Amygdala (tissue), 56 donors: ENCODE measurements at places on chromosomes 11 and 22.

- no peak for DNase-seq
Measured at GRCh38 chr11:14315130-14315529, 43.9 kb downstream of the RRAS2 start.

- no peak for DNase-seq
Measured at GRCh38 chr11:134517115-134517514, 105.1 kb upstream of the B3GAT1 start.

DNA sequence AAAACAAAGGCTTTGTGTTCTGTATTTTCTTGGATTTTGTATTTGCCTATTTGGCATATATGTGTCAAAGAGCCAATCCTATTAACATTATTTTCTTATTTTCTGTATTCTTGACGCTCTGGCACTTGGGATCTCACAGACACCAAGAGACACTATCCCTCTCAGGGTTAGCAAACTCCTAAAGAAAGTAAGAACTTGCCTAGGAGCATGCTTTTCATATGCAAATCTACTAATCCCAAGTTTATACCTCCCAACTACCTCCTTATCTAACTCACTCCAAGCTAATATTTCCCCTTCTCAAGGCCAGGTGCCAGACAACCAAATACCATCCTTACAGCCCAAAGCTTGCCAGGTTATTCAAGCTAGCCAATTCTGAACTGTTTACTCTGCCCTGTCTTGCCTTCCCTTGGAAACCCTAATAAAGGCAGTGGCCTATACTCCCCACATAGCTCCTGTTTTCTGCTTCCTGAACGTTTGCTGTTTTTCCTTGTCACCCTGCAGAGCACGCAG, 455.4 kb upstream of the ANO3 start:
- DNase-seq: no peak

DNA sequence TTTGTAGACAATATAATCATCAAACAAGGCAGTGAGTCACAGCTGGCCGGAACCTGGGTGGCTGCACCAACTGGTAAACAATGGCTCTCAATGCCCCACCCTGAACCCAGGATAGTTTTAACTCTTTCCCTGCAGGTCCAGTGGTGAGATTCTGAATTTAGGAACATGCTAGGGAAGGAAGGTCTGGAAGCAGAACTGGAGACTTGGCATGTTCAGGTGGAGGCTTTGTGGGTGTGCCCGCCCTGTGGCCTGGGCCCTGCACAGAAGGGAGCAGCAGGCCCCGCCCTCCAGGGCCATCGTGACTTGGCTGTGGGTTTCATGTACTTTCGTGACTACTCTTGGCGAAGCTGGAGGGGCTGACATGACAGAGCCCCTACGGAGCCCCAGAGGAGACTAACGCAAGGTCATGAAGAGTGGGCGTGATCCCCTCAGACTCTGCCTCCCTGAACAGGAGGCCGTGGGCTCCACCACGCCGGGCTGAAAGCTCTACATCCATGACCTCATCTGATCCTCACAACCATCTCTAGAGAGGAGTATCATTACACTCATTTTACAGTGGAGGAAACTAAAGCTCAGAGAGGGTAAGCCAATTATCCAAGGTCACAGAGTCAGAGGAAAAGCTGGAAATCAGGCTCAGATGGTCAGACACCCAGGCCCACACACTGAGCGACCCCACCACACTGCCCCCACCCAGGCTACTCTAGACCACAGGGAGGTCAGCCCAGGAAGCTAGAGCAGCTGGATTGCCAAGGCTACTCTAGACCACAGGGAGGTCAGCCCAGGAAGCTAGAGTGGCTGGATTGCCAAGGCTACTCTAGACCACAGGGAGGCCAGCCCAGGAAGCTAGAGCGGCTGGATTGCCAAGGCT, 27.3 kb downstream of the MAFF start:
- DNase-seq: no peak

GRCh38 chr11:118778898-118779297, 12.1 kb downstream of the DDX6 start:
- no peak for DNase-seq

DNA sequence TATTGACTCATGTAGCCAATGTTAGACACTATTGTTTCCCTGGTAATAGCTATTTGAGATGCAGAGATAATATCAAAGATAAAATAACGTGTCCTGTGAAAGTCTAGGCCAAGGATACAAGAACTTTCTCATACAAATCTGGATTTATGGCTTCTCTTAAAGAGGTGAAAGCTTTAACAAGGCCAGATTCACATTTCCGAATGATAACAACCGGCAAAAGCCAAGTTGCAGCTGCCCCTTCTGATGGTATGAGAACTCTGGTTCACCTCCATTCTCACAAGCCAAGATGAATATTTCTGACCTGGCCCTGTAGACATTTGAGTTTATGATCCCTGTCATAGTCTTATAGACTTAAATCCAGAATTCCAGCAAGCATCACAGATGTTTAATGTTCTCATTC, 230.4 kb upstream of the ZC3H12C start:
- DNase-seq: no peak

DNA sequence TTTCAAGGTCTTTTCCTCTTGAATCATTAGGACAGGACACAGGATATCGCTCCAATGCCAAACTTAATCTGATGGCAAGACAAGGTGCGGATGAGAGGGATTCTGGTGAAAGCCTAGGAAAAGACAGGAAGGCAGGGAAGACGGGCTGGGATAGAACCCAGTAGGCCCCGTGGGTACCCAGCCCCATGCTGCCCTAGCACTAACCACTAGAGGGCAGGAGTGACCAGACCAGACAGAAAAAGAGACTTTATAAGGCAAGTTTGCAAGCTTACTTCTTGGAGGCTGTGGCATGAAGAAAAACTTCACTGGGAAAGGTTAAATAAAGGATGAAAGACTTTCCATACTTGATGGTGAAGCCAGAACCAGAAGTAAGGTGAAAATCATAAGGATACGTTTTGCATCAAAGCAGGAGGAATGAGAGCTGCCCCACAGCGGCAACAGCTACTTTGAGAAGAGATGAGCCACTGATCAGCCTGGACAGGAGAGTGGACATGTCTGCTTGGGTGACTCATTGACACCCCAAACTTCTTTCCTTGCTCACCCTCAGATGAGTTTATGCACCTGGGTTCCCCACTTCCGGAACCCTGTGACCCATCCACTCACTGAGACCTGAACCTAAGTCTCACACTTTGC, 39.8 kb downstream of the SYN3 start:
- DNase-seq: no peak

- no peak for DNase-seq
Measured at GRCh38 chr11:12159351-12160099, 49.1 kb downstream of the MICAL2 start.

DNA sequence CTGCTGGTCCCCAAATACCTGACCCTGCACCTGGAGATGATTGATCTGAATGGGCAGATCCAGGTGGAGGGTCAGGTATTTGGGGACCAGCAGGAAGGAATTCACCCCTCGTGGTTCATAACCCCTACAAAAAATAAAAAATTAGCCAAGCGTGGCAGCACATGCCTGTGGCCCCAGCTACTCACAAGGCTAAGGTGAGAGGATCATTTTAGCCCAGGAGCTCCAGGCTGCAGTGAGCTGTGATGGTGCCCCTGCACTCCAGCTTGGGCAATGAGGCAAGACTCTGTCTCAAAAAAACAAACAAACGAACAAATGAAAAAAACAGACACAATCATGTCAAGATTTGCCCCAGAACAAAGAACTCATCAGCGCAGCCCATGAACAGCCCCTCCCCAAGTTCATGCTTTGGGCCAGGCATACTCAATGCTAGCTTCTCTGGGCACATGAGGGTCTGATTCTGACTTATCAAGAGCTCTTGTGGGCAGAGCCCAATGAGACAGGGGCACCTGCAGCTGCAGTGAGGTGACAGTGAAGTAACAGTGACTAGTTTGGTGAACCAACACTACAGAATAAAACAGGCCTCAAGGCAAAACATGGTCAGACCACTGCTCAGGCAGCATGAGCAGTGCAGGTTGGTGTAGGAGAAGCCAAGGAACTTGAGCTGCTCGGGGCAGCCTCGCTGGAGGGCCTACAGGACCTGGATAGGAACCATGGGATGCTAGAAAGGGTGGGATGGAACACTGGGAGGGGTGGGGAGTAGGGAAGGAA, 10.2 kb upstream of the FCHSD2 start:
- no peak for DNase-seq

DNA sequence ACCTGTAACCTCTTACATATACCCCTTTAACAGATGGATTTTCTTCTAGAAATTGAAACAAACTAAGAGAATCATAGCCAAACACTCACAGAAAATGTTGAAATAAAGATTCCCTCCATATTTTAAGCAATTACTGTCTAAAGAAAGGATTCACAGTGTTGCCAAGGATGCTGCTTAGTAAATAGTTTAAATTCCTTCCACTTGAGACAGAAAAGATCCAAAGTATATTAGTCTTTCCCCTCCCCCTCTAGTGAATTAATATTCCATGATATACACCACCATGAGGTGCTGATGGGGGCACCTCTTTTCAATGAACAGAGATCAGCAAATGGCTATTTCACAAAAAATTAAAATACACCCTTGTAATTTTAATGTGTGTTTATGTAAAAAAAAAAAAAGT, 186.8 kb downstream of the SOX6 start:
- DNase-seq: no peak

GRCh38 chr11:21811572-21811971, 381.3 kb upstream of the ANO5 start:
- no peak for DNase-seq

DNA sequence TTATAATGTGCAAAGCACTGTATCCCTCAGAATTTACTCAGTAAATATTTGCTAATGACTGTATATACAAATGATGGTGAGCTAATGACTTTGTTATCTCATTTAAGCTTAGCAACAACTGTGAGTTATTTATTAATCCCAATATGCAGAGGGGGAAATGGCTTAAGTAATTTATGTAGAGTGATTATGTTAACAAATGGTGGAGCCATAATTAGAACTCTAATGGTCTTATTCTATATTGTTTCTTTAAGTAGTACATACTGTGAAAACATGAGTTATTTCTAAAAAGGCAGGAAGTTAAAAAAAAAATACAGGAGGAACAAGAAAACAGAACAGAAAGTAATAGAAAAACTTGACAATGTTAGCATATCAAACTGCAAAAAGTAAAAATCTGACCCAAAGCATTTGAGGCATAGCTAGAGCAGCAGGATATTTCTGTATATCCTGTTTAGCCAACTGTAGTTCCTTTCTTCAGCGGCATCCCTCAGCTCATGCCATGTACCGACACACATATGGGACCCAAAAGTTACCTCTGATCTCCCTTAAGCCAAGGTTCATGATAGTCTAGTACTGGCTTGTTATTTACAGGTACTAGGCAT, 94.2 kb downstream of the FCHSD2 start:
- DNase-seq: no peak

GRCh38 chr11:117898059-117898458, 21.6 kb upstream of the FXYD6 start:
- no peak for DNase-seq

DNA sequence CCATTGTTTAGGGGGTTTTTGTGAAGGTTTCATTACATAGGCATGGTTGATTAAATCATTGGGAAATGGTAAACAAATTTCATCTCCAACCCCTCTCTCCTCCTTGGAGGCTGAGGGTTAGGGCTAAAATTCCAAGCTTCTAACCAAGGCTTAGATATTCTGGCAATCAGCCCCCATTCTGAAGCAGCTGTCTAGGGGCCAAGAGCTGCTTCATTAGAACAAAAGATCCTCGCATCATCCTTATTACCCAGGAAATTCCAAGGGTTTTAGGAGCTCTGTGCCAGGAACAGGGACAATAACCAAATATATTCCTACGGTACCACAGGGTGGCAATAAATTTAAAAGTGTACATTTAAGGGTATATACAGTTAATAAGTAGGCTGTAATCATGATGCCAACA, 22.5 kb upstream of the EED start:
- DNase-seq: no peak

- no peak for DNase-seq
Measured at GRCh38 chr11:69939551-69940245, 120.5 kb upstream of the FGF3 start.

DNA sequence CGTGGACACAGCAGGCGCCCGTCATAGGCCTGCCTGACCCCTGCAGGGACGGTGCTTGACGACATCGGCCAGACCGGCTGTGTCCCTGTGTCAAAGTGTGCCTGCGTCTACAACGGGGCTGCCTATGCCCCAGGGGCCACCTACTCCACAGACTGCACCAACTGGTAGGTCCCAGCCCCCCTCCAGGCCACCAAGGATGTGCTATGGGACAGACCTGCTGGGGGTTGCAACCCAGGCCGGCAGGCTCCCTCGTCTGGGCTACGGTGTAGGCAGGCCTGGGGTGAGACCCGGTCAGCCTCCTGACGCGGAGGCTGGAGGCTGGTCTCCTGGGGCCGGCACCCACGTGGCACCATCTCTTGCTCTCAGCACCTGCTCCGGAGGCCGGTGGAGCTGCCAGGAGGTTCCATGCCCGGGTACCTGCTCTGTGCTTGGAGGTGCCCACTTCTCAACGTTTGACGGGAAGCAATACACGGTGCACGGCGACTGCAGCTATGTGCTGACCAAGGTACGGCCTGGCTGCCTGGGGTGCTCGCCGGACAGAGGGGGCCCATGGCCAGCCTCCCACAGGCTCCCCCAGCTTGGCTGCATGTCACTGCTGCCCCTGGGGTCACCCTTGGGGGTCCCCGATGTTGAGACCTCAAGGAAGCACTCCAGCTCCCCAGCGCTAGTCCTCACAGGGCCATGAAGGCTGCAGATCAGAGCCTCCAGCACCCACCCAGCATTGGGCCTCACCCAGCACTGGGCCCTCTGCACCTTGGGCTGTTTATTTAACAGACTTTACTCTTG, 7.7 kb downstream of the MUC5AC start:
- DNase-seq: no peak

DNA sequence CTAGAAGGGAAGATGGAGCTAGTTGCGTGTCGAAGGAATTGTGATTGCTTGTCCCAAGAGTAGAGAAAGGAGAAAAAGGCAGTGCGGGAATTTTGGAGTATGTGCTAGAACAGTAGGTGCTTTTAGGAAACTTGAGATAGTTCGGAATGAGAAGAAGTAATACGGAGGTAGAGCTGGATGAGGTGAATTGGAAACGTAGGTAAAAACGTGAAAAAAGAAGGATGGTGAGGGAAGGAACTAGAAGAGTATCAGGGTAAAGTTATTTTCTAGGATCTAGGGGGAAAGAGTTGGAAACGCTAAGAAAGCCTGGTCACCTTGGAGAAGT, 1.4 kb downstream of the CEP57 start:
- no peak for DNase-seq

GRCh38 chr11:127925475-127925874, 661.9 kb downstream of the ETS1 start:
- no peak for DNase-seq

DNA sequence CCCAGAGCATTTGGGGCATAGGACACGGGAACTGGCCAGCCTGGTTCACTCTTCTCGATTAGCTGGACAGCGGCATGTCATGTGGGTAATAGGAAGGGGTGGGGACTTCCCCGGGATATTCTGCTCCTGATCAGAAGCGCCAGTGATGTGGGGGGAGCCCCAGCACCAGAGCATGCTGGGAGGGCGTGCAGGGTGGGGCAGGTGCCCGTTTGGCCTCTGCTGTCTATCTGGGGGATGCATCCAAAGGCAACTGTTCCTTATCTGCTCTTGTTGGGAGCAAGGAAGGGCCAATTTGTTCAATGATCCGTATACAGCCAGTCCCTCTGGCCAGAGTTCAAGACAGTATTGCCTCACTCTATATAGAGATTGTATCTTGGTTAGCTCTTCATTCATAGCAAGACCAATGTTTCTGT, 43.6 kb downstream of the PPARA start:
- no peak for DNase-seq
